ENCODE measurements at places on chromosomes 4 and X.

DNA sequence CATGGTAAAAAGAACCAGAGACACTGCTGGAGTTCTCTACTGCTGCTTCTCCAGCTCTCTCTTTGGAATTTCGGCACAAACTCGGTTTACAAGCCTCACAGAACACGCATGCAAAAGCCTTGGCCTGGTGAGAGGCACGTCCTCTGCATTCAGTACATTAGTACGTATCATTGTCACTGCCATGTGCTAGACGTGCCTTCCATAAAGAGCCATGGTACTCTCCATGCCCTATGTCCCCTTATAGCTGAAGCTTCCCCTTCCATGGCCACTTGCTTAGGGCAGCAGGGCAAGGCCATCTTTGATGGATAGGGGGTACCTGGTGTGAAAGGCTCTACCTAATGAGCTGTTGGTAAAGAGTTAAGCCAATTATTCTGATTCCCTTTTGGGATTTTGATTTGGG is 35.0 kb downstream of the DIPK2B start:
- DNase-seq: no peak

DNA sequence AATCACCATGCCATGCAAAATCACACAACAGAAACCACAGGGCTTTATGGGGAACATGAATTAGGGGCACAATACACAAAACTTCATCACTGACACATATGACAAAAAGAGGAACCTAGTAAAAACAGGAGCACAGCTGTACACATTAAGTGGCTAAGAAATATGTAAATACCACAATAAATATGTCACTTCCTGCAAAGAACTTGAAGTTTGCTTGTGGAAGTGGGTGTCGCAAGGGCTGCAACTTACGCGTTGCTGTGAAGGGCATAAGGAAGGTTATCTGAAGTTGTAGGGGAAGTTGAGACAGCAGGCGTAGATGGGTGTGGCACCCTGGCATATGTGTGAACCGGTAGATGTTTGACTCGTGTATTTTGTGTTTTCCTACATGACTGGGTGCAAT is 42.4 kb downstream of the CLCN4 start:
- DNase-seq: no peak

DNA sequence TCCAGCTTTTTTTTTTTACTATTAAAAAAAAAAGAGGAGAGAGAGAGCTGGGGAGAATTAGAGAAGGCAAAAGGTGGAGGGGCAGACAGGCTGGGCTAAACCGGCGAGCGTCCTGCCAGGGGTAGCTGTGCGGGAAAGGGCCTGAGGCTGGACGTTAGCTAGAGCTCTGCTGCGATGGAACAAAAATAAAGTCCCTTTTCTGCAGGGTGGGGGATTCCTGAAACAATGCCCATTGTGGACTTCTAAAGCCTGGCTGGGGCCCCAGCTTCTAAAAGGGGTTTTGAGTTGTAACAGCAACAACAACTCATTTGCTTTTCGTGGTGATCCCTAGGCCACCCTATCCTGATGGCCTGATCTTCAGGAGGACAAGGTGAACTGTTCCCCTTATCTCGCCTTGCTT is 311.7 kb downstream of the FBXW7 start:
- DNase-seq: no peak

DNA sequence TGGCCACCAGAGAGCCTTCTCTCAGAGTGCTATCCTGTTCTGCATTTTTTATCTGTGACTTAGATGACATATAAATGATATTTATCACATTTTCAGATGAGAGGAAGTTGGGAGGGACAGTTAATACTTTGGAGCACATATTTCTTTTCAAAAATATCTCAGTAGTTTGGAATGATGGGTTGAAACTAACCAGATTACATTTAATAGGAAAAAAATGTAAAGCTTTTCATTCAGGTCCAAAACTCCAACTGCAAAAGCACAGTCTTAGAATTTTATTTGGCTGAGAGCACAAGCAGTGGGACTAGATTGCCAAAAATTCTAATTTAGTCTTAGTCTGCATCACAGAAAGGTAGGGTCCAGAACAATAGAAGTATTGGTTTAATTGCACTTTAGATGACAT is 248.2 kb upstream of the TEX13A start:
- no peak for DNase-seq

DNA sequence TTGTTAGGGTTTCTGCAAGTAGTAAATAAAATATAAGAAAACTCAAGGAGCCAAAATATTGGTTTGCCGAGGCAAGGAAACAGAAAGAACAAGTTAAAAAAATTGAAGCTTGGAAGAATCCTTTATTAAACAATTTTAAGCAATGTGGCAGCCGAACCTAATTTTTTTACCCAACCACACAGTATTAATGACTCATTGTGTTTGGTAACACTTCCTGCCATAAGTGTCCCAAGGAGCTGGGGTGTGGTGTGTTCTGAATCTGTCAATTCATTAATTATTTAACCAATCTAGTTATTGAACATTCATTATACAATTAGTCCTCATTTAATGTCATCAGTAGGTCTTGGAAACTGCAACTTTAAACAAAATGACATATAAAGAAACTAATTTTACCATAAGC is 19.3 kb upstream of the CPE start:
- DNase-seq: no peak

- DNase-seq: no peak
Observed at GRCh38 chr4:54315561-54316538, 86.8 kb downstream of the PDGFRA start.

DNA sequence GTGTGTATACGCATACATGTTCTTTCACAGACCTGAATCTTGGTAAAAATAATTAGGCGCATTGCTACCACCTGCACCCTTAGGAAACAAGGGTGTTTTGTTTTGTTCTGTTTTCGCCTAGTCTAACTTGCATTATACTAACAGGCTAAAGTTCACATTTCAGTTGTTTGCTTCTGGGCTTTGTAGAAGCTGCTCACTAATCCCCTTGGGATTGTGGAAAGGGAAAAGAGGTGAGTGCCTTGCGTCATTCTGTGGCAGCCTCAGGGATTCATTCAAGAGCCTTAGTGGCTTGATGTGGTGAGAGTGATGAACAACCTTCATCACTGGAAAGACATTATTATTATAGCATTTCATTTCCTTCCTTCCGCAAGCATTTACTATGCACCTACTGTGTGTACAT is 331.1 kb downstream of the ADGRL3 start:
- no peak for DNase-seq

GRCh38 chrX:30702736-30703135 is 49.5 kb downstream of the GK start:
- DNase-seq: no peak

- DNase-seq: no peak
Observed at GRCh38 chr4:82748810-82749470, 49.7 kb downstream of the SCD5 start.

GRCh38 chr4:77438549-77438948 is 167.1 kb upstream of the CXCL13 start:
- DNase-seq: no peak
